Calu3 (cell line): ENCODE measurements at places on chromosomes 3 and 15. TPM values are rescaled to one million over a fixed set of nuclear protein-coding genes. Genes with fewer than 3 reads are reported as not detected.

- H3K27ac ChIP-seq: no peak overlapping the region
- no peaks in the 10 kb centered on the region for H3K27me3 ChIP-seq
- no peak for DNase-seq
- H3K4me3 ChIP-seq: no peak overlapping the region
- H3K4me1 ChIP-seq: no peaks in the 10 kb centered on the region
Measured at GRCh38 chr3:129485721-129486663, 42.4 kb upstream of the RHO start.

DNA sequence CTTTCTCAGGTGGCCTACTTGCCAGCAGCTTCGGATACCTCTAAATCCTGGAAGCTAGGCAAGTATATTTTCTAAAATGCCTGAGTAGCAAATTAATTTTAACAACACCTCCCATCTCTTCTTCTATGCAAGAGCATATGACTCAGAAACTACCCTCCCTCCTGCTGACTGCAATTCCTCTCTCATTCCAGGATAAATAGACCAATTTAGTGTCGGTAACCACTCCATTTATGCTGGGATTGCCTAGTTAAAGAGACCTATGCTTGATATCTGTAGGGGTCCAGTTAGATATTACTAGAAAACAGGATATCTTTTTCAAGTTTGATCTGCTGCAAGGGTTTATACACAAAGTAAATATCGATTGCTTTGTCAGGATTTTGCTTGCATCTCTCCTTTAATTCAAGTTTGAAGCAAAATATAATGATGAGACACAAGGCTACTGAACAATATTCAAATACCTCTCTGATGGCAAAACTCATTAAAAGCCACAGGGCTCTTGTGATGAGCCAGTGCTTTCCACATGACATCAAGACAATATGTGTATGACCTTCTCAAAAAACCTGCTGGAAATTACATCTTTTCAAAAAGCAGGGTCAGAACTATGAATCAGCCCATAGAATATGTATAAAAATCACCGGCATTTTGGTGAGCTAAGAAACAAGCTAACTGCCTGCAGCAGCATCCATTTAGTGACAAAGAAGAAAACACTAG lies 491.6 kb upstream of the NECTIN3 start:
- H3K36me3 ChIP-seq: no peaks in the 10 kb centered on the region
- peak overlapping the region; percentile 16 for H3K27ac ChIP-seq
- H3K27me3 ChIP-seq: no peaks in the 10 kb centered on the region

- no peak for DNase-seq
- H3K27me3 ChIP-seq: no peaks in the 10 kb centered on the region
- H3K4me3 ChIP-seq: no peak overlapping the region
- H3K4me1 ChIP-seq: peaks cover 47% of the 10 kb centered on the region
- H3K36me3 ChIP-seq: no peaks in the 10 kb centered on the region
Measured at GRCh38 chr3:100105501-100105900, 8.8 kb downstream of the FILIP1L start.

GRCh38 chr3:40999682-41000081 lies 199.6 kb upstream of the CTNNB1 start:
- no peaks in the 10 kb centered on the region for H3K4me1 ChIP-seq
- no peaks in the 10 kb centered on the region for H3K36me3 ChIP-seq
- no peak overlapping the region for H3K4me3 ChIP-seq
- H3K27ac ChIP-seq: no peak overlapping the region
- DNase-seq: no peak

DNA sequence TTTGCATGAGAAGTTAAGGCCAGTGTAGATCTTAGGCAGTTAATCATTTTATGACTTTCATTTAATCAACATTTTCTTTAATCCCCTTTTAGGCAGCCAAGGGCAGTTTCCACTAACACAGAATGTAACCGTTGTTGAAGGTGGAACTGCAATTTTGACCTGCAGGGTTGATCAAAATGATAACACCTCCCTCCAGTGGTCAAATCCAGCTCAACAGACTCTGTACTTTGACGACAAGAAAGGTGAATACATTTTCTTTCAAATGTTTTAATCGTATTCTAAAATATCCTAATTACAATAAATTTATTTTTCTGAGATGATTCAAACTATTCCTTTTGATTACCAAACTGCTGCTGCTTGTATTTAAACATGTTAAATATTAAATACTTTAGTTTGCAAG lies 843.2 kb downstream of the CADM2 start:
- no peaks in the 10 kb centered on the region for H3K27me3 ChIP-seq
- H3K4me3 ChIP-seq: no peak overlapping the region
- no peaks in the 10 kb centered on the region for H3K4me1 ChIP-seq
- H3K36me3 ChIP-seq: no peaks in the 10 kb centered on the region

- H3K4me1 ChIP-seq: peaks cover under 1% of the 10 kb centered on the region
- no peaks in the 10 kb centered on the region for H3K36me3 ChIP-seq
- no peaks in the 10 kb centered on the region for H3K27me3 ChIP-seq
- no peak overlapping the region for H3K27ac ChIP-seq
- H3K4me3 ChIP-seq: no peak overlapping the region
Measured at GRCh38 chr3:160259589-160259988, 34.4 kb downstream of the C3orf80 start.

DNA sequence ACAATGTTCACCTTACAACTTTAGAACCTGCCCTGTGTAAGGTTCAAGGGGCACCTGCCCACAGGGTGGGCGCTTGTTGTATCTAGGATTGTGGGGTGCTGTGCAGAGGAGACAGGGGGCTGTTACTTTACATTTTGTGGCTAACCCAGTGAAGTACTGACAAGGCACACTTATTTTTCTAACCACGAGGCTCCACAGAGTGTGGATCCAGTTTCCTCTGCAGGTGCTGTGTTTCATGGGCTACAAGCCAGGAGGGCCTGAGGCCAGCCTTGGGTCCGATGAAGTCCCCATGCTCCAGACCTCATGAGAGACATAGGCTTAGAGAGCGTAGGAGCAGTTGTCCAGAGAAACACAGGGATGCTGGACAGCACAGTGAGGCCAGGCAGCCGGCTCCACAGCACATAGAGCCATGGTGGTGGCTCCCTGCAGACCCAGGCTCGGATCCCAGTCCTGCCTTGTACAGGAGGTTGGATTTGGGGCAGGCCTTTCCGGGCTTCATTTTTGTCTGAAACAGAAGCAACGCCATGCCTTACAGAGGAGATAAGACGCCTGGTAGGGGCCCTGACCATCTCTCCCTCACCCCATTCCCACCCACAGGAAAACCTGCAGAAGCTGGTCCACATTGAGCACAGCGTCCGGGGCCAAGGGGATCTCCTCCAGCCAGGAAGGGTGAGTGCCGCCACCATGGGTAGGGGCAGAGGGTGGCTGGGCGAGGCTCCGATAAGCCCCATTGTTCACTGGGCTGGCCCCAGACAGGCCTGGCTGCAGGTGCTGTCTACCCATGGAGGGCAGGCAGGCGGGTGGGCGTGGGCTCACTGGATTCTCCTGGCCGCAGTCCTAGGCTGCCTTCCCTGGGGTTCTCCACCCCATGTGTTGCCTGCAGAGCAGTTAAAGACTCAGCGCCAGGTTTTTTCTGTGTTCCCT lies 40.1 kb upstream of the NR2C2 start:
- H3K36me3 ChIP-seq: no peaks in the 10 kb centered on the region
- no peaks in the 10 kb centered on the region for H3K4me1 ChIP-seq
- H3K27ac ChIP-seq: no peak overlapping the region
- H3K27me3 ChIP-seq: peaks cover 55% of the 10 kb centered on the region

DNA sequence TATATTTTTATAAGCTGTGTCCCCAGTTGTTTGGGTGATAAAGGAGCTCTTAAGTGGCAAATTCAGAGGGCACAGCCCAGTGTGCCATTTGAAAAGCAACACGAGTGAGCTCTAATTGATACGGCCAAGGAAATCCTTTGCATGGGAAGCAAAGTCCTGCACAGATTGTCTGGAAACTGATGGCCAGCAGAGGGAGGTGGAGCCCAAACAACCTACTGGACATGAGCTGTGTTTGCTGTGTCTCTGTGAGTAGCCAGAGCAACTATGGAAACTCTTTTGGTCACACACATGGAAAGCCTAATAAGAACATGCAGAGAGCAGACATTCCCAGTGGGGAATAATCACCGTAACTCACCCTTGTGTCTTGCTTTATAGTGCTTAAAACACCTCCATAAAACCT lies 24.4 kb downstream of the ONECUT1 start:
- H3K27me3 ChIP-seq: peaks cover 32% of the 10 kb centered on the region
- H3K4me1 ChIP-seq: peaks cover 12% of the 10 kb centered on the region
- no peak overlapping the region for H3K4me3 ChIP-seq

DNA sequence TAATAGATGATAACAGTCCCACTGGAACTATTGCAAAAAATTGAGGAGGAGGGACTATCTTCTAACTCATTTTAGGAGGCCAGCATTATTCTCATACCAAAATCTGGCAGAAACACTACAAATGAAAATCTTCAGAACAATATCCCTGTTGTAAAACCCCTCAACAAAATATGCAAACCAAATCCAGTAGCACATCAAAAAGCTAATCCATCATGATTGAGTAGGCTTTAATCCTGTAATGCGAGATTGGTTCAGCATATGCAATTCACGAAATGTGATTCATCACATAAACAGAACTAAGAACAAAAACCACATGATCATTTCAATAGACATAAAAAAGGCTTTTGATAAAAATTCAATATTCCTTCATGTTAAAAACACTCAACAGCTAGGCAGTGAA lies 23.9 kb upstream of the PLSCR2 start:
- no peak for DNase-seq
- H3K4me3 ChIP-seq: no peak overlapping the region
- H3K4me1 ChIP-seq: no peaks in the 10 kb centered on the region
- H3K36me3 ChIP-seq: peaks cover 8% of the 10 kb centered on the region
- no peak overlapping the region for H3K27ac ChIP-seq

DNA sequence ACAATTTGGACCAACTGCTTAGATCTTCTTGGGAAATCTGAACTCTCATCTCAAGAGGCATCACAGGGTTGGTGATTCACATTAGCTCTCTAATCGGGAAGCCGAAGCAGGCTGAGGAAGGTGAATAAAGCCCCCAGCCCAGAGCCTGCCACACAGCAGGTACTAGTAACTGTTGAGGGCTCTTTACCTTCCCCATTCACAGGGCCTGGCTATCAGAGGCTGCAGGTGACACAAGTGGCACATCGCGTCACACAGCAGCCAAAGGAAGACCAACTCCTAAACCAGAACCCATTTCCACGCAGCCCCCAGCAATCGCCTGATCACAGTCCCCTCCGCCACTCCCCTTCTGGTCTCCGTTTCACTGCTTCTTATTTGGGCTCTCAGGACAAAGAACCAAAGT lies 29.2 kb downstream of the SH3BP5 start:
- no peak for DNase-seq
- no peaks in the 10 kb centered on the region for H3K36me3 ChIP-seq
- no peak overlapping the region for H3K27ac ChIP-seq
- H3K4me1 ChIP-seq: peaks cover 8% of the 10 kb centered on the region
- H3K27me3 ChIP-seq: no peaks in the 10 kb centered on the region

DNA sequence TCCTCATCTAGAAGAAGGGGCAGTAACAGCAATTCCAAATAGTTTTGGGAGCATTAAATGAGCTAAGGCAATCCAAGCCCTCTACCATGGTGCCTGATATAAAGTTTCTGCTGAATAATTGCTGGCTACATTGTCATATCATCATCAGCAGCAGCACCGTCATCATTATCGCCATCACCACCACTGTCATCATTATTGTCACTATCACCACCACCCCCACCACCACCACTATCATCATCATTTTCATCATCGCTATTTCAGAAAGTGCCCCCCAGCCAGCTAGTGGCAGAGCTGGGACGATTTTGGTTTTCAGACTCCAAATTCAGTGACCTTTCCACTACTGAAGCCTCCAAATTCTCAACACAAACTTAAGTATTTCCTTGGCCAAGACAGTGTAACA lies 15.0 kb downstream of the XCR1 start:
- no peak overlapping the region for H3K4me3 ChIP-seq
- no peaks in the 10 kb centered on the region for H3K36me3 ChIP-seq
- no peak for DNase-seq
- H3K27me3 ChIP-seq: peaks cover 47% of the 10 kb centered on the region

GRCh38 chr3:14543446-14543845 lies 3.3 kb upstream of the GRIP2 start:
- H3K4me3 ChIP-seq: no peak overlapping the region
- no peak overlapping the region for H3K27ac ChIP-seq
- H3K4me1 ChIP-seq: peaks cover 11% of the 10 kb centered on the region
- no peaks in the 10 kb centered on the region for H3K36me3 ChIP-seq
- no peak for DNase-seq

- H3K27ac ChIP-seq: no peak overlapping the region
- no peak for DNase-seq
- no peaks in the 10 kb centered on the region for H3K27me3 ChIP-seq
- no peaks in the 10 kb centered on the region for H3K4me1 ChIP-seq
Measured at GRCh38 chr15:66682865-66683264, 19.2 kb upstream of the SMAD6 start.

DNA sequence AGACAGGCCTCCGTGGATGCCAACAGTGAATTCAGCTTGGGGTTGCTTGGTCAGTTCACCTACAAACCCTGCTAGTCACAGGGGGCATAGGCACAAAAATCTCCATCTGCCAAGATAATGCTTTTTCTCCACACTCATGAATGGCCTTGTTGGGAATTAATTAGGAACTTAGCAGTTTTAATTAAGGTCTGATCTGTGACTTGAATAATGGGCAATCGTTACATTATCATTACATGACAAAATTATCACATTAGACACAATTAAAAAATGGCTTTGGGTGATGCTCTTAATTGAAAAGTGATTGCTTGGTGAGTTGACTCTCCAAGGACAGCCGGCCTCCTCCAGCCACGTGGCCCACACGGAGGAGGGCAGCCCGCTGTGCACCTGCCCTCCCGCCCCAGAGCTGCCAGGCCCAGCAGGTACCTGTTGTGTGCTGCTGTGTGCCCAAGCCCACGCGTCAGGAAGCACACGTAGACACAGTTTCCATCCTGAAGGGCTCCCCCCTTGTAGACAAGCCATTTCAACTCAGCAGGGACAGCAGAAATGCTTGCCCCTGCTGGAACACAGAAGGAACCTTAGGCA lies 274.2 kb downstream of the OCA2 start:
- H3K36me3 ChIP-seq: no peaks in the 10 kb centered on the region
- no peak overlapping the region for H3K27ac ChIP-seq
- DNase-seq: no peak
- no peak overlapping the region for H3K4me3 ChIP-seq
- H3K27me3 ChIP-seq: no peaks in the 10 kb centered on the region
- H3K4me1 ChIP-seq: no peaks in the 10 kb centered on the region

Gene SAMMSON
- total RNA-seq: not detected in 2 replicates

Gene DPPA4
- not detected in 2 replicates for total RNA-seq

Gene EFHB
- total RNA-seq: not detected in 2 replicates

Gene SLC9C1
- total RNA-seq: not detected in 2 replicates

Gene B3GNT5
- 42.9 and 43.6 TPM in 2 replicates for total RNA-seq

Gene CACNA2D2
- total RNA-seq: 0.12 TPM in 1 of 2 replicates, not detected in the other

Gene SEMA6D
- total RNA-seq: not detected in 2 replicates
